ENCODE measurements at places on chromosomes 1 and 21.

GRCh38 chr1:36699113-36699911, 216.6 kb upstream of the CSF3R start:
- DNase-seq, result no peak

- no peak for DNase-seq
Observed at GRCh38 chr1:180236698-180237509, 6.8 kb downstream of the LHX4 start.

DNA sequence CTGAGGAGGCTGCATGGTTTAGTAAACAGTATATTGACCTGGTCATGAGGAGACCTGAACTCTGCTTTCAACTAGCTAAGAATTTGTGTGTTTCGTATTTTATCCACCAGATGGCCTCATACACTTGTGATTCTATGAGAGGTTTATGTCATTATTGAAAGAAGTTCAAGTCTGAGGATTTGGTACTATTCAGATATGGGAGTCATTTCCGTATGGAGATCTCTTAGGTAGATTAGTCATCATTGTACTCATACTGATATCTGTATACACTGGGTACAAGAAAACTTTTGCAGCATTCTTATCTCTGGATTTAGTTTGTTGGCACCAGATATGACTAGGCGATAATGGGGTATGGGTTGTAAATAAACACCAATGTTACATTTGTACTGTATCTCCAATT, 26.6 kb downstream of the ATF6 start:
- peak; percentile 45 for DNase-seq

- DNase-seq, result no peak
Observed at GRCh38 chr1:172979828-172980227, 70.9 kb downstream of the TNFSF18 start.

- no peak for DNase-seq
Observed at GRCh38 chr1:63802109-63802508, 28.3 kb downstream of the ROR1 start.

DNA sequence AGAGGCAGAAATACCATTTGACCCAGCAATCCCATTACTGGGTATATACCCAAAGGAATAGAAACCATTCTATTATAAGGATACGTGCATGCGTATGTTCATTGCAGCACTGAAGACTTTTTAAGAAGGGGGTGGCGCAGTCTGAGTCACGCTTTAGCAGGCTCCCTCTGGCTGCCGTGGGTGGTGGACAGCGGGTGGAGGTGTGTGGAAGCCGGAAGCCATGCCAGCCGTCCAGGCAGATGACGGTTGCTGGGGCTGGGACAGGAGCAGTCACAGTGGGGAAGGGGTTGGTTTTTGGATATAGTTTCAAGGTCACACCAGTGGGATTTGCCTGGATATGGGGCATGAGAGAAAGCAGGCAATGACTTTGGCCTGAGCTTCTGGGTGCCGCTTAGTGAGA, 270.5 kb downstream of the GRIK3 start:
- DNase-seq, result no peak
